ENCODE measurements at places on chromosomes 3 and 15.
A peak's percentile ranks its signal among the peaks of the same experiment; 100 is the strongest.

- no peak for DNase-seq
These were observed 151.0 kb upstream of the MLF1 start for GRCh38 chr3:158419820-158420653.

DNA sequence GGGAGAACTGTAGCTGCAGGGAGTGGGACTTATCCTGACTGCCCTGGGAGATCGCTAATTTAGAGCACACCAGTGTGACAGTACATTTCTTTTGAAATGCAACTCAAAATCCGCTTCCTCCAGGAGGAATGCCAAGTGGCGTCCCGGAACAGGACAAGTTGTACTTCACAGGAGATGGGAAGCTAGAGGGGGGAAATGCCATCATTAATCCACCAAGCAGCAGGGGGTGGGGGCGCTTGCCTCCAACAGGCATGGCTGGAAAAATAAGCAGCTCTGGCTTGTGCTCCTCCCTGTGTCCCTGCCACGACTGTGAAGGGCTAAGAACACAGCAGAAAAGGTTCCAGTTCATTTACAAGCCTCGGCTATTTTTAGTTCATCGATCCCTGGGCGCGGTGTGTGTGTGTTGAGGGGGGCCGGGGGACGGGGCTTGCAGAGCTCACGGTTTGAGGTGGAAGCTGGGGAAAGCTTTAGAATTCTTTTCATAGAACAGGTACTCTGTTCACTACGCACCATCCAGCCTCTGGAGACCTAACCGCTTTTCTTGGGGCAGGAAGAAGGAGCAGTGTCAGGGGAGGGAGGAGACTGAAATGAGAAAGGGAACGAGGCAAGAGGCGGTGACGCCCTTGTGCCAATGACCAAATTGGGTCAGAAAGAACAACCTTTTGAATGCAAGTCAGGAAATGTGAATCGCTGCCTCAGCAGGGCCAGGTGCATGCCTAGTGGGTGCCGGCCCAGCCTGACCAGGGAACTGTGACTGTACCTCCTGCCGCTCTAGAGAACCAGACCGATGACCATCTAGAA, 51.8 kb upstream of the DGKG start:
- DNase-seq, result peak; percentile 47

DNA sequence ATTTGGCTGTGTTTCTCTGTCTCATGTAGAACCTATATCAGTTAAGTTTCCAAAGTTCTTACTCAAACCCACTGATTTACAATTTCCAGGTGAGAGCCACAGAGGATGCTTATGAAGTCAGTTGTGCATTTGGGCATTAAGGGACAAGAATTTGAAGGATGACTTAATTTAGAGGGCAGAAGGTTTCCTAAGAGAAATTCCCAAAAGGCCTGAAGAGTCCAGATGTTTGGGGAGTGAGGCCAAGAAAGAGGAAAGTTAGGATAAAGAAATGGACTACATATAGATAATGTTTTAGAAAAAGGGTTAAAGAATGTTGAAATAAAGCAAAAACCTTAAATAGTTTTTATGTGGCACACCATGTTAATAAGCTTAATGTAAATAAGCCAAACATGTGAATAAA, 338.7 kb upstream of the GRM7 start:
- no peak for DNase-seq

- DNase-seq, result peak; percentile 37
These were observed 157.7 kb upstream of the FAM3D start for GRCh38 chr3:58824285-58824684.

GRCh38 chr3:186788482-186789370, 5.3 kb downstream of the EIF4A2 start:
- no peak for DNase-seq

DNA sequence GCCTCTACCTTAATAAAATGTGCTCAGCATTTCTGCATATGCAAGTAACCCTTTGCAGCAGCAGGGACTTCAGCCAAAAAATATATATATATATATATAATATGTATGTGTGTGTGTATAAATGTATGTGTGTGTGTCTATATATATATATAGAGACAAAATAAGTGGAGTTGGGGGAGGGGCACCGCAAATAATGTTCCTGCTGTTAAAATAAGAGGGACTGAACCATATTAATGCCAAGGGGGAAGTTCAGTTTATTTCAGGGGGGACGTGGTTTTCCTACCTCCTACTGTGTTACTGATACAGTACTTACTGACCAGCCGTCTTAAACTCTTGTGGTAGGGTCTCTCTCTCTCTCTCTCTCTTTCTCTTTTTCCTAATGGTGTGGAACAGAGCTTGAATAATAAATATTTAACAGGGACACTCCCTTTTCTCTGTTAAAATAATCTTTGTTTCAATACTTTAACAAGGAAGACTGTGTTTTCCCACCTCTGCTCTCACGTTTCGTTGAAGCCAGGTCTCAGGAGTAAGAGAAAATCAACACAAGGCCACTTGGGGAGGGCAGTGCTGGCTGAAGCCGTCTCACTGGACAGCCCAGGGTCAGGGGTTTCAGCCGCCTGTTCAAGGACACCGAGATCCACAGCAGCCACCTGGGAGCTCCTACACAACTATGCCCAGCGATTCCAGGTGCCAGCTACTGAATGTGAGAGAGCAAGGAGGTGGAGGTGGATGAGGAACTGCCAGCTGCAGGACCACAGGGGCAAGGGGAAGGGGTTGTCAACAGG, 42.8 kb upstream of the ADAMTSL3 start:
- no peak for DNase-seq

DNA sequence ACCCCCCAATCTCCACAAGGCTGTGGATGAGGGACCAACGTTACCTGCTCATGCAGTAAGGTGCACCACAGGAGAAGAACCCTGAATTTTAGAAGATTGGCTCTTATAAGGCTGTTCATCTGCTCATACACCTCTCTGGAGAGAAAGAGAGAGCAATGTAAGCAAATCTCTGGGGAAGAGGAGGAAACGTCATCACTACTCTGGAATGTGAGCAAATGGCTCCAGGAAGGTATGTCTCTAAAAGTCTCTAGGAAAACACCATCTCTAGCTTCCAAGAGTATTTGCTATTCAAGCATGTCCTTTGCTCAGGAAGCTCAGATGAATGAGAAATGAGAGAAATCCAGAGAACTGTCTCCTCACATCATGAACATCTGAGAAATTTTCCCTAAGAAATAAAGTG, 235.4 kb downstream of the TBL1XR1 start:
- no peak for DNase-seq

GRCh38 chr3:179842061-179842460, 189.2 kb downstream of the USP13 start:
- DNase-seq, result no peak

DNA sequence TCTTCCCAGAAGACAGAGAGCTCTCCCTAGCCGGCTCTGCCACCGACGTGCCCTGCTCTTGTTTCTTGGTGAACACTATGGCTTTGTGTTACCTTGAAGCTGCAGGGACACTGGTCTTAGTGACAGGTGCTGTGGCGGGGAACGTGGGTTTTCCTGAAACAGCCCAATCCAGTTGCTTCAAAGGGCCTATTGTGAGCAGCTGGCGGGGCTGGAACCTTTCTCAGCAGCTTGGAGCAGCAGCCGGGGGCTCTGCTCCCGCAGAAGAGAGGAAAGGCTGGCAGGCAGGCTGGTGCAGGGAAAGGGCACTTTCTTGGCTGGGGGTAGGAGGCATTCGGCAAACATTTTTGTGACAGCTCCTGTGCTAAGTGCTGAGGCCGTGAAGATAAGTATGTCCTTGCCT, 12.8 kb downstream of the MYZAP start:
- no peak for DNase-seq

DNA sequence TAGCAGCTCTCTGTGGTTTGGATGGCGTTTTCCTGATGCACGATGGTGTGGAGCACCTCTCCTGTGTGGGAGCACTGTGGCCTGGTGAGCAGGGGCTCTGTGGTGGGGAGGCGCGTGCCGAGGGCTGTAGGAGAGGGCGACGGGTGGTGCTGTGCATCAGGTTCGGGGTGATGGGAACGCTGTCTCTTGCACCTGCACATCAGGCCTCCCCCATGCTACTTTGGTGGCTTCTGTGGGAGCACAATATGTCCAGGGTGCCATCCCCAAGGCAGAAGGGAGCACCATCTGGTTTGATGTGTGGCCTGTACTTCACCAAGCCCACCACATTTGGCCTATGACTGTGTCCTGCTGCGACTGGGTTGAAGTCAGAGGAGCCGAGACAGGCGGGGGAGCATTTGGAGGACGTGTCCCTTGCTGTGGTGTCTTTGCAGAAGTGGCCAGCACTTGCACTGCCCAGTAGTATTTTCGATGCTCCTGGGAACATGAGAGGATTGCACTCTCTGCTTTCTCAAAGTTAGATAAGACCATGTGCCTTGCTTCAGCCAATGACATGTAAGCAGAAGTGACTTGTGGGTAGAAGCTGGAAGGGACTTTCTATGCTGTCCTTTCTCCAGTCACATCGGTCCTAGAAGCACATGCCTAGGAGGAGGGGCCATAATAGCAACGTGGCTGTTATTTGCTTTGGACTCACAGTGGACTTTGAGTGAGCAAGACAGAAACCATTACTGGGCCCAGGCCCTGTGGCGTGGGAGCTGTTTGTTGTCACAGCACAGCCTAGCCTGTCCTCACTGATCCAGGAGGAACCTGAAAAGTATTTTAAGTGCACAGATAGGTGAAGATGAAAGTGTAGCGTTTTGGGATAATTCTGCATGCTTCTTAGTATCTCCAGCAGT, 72.1 kb downstream of the APBA2 start:
- no peak for DNase-seq

Measured in suppressor macrophage treated with lipopolysaccharide for 4 hours (primary cell).